ENCODE measurements at places on chromosomes 6 and 20. TPM values are rescaled to one million over a fixed set of nuclear protein-coding genes. Genes with fewer than 3 reads are reported as not detected.
A peak's percentile ranks its signal among the peaks of the same experiment; 100 is the strongest.

- DNase-seq = peak; percentile 53
These were observed 36.5 kb downstream of the PLCG1 start for GRCh38 chr20:41173791-41174341.

GRCh38 chr6:89353702-89354392 lies 1.3 kb upstream of the UBE2J1 start:
- DNase-seq = no peak

DNA sequence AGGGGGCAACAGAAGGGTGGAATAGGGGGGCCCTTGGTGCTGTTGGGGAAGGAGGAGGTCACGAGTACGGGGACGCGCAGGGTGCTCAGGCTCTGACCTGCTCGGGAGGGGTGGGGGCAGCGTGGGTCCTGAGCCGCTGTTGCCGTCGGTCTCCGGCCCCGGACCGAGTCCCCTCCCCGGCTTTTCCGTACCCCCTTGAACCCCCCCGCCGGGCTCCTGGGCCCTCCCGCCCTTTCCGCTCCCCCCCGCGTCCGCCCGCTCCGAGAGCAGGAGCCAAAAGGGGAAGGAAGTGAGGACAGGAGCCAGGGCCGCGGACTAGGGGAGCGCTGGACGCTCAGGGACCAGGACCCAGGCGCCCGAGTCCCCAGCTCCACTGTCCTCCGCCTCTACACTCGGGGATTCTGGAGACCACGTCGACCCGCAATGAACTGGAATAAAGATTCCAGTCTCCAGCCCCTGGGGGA lies at the start of gene RGL2:
Gene RGL2 (minus strand): TSS at position 170 of the 464 bp plus-strand sequence. CDS start 332 bp downstream, outside the sequence.
- peak; percentile 93 for DNase-seq

- DNase-seq = no peak
These were observed 31.9 kb downstream of the RALGAPB start for GRCh38 chr20:38504368-38505090.

GRCh38 chr6:53432318-53433161 lies 83.8 kb upstream of the ELOVL5 start:
- no peak for DNase-seq

DNA sequence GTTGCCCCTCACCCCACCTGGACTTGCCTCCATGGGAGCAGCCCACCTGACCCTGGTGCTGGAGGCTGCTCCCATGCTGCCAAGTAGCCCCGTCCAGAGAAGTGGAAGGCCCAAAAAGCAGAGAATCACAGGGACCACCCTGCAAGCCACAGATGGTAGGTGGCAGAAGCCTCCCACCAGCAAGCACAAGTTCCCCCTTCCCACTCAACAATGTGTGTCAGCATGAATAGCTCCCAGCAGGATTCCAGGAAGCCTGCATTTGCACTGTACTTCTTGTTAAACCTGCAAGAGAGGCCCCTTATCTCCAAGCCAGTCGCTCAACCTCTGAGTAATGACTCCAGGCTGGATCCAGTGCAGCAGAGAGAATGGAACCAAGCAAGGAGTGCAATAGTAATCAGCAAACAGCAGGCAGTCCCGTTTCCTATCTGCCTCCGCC lies 180.8 kb upstream of the CST7 start:
- no peak for DNase-seq

- DNase-seq = no peak
These were observed 3.2 kb downstream of the IRF4 start for GRCh38 chr6:394641-395289.

DNA sequence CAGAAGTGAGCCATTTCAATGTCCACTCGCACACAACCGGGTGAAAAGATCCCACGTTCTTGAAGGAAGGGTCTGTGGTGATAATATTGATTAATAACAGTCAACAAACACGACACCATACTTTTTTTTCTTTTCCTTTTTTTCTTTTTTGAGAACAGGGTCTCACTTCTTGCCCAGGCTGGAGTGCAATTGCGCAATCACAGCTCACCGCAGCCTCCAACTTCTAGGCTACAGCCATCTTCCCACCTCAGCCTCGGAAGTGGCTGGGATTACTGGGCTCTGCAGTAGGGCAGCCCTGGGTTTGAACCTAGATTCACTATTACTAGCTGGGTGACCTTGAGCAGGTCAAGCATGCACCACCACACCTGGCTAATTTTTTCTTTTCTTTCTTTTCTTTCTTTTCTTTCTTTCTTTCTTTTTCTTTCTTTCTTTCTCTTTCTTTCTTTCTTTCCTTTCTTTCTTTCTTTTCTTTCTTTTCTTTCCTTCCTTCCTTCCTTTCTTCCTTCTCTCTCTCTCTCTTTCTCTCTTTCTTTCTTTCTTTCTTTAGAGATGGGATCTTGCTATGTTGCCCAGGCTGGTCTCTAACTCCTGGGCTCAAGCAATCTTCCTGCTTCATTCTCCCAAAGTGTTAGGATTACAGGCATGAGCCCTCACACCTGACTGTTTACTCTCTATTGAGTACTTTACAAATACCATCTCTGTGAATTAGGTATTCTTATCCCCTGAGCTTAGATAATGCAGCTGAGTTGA lies 123.9 kb downstream of the SNX5 start:
- DNase-seq = no peak

- DNase-seq = no peak
These were observed 30.9 kb upstream of the FAM83D start for GRCh38 chr20:38895098-38895949.

DNA sequence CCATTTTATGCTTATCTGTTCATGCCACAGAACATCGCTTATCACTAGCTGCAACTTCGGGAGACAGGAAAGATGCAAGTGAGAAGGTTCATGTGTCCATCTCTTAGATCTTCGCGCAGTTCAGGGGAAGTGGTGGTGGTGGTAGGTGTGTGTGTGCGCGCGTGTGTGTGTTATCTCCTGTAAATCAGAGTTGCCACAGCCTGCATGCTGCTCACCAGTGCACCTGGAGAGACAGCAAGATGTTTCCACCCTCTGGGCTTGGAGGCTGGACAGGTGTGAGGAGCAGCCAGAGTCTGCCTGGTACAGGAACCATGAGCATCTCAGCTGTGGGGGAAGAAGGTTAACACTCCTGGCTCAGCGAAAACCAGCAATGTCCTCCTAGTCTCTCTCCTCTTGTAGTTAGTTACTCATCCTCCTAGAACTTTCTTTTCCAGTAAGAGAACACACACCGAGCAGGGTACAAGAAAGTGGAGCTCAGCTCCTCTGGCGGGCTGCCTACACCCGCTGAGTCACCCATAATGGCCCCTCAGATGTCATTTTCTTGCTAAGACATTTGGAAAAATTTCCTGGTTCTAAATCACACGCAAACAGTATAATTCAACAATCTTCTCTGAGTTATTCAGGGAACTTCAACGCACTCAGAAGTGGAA lies 5.1 kb upstream of the TUBB1 start:
- no peak for DNase-seq

DNA sequence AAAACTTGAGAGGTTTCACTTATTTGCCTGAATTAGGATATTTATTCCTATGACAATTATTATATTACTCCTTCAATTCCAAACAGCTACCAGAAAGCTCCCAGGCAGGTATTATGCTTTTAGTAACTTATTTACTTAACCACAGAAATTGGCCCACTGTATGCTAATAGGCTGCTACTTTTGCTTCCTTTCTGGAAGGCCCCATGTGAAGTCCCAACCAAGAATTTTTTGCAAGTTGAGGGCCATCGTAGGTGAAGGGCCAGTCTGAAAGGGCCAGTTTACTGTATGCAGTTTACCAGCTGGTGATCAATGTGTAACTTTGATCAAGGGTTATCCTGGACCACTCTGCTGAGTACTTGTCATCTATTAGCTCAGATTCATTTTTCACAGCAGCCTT lies 45.0 kb downstream of the EDN1 start:
- DNase-seq = no peak

- DNase-seq = peak; percentile 43
These were observed 24.2 kb downstream of the MANBAL start for GRCh38 chr20:37313546-37314091.

GRCh38 chr6:33990061-33990541 lies 155.8 kb downstream of the GRM4 start:
- peak; percentile 36 for DNase-seq

DNA sequence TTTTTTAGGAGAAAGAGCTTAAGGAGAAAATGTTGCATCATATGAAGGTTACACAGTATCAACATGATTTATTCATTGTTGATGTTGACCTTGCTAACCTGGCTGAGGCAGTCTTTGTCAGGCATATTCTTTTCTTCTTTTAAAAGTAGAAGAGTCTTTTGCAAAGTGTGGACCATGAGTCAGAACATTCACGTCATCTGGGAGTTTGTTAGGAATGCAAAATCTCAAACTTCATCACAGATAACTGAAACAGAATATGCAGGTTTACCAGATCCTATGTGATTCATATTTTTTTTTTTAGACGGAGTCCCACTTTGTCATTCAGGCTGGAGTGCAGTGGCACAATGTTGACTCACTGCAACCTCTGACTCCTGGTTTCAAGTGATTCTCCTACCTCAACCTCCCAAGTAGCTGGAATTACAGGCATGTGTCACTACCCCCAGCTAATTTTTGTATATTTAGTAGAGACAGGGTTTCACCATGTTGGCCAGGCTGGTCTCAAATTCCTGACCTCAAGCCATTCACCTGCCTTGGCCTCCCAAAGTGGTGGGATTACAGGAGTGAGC lies 530.4 kb upstream of the BTBD3 start:
- DNase-seq = no peak

DNA sequence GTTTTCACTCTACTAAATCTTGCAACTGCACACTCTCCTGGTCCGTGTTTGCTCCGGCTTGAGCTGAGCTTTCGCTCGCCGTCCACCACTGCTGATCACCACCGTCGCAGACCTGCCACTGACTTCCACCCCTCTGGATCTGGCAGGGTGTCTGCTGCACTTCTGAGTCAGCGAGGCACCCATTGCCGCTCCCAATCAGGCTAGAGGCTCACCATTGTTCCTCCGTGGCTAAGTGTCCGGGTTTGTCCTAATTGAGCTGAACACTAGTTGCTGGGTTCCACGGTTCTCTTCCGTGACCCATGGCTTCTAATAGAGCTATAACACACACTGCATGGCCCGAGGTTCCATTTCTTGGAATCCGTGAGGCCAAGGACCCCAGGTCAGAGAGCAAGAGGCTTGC lies 98.6 kb upstream of the GPR6 start:
- no peak for DNase-seq

DNA sequence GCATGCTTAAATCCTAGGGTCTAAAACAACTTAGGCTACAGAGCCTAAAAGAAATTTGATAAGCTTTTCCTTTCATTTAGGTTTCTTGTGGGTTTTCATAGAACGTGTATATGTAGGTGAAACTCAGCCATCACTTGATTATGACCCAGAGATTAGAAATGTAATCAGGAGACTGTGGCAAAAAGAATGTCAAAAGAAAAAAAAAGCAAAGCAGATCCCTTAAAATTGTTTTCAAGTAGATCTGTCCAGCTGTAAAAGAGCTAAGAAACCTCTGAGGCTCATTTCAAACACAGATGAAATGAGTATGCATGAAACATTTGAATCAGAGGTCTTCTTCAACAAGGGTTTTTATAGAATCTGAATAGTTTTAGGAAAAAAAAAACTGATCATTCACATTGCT lies 341.3 kb upstream of the PRDM1 start:
- no peak for DNase-seq

- no peak for DNase-seq
These were observed 443.0 kb downstream of the COL12A1 start for GRCh38 chr6:74762841-74763240.

DNA sequence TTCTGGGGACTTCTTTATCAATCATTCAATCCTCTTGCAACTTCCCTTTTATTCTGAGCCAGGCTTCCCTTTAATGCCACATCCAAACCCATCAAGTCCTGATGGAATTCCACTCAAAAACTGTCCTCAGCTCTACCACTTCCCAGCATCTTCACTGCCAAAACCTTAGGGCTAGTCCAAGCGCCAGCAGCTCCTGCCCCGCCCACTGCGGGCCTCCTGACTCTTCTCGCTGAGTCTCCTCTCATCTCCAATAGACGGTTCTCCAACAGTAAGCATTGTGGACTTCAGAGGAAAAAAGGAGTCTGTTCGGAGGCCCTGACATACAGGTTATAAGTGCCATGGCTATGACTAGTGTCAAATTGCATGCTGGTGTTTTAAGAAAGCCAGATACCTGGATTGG lies 38.7 kb upstream of the CNKSR3 start:
- DNase-seq = no peak

- peak; percentile 92 for DNase-seq
These were observed 2.1 kb downstream of the MYL9 start for GRCh38 chr20:36543184-36544133.

DNA sequence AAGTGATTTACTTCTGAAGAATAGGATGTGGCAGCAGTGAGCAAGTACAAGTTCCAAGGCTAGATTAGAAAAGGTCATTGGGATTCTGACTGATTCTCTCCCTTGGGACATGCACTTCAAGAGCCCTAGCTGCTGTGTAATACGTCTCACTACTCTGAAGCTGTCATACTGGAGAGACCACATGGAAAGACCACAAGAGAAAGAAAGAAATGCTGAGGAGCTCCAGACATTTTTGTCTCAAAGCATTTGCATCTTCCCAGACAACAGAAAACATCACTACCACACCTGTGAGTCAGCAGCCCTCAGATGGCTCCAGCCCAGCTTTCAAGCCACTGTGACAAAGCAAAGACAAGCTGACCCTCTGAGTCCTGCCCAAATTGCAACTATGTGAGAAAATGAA lies 20.7 kb downstream of the TENT5A start:
- no peak for DNase-seq

GRCh38 chr6:139539852-139540251 lies 165.4 kb upstream of the CITED2 start:
- no peak for DNase-seq

DNA sequence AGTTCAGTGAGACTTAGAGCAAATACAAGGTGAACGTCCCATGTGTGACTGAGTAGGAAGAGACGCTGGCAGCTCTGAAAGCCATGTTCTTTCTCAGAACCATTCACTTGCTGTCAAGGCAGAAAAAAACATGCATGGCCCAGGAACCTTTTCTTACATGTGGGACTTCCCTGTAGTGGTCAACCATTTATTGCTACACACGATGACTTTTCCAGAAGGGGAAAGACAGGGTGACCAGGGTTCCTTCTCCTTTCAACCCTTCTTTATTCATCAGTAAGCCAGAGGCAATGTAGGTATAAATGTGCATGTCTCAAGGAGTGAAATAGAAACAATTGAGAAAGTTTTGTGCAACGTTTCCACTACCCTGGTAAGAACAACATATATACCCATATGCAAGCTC lies 189.0 kb downstream of the NFATC2 start:
- DNase-seq = no peak

NELFCD gene
- 50.7 TPM for total RNA-seq

BCAS1 gene
- 117 TPM for total RNA-seq

PSMB1 gene
- total RNA-seq = 108 TPM

LHFPL5 gene
- total RNA-seq = not detected

CBLN4 gene
- total RNA-seq = 14.1 TPM

MYBL2 gene
- 0.40 TPM for total RNA-seq

KIF6 gene
- total RNA-seq = 0.53 TPM

XKR7 gene
- not detected for total RNA-seq

All from sciatic nerve (tissue), 2 donors.